ENCODE measurements at places on chromosomes 4 and X.

DNA sequence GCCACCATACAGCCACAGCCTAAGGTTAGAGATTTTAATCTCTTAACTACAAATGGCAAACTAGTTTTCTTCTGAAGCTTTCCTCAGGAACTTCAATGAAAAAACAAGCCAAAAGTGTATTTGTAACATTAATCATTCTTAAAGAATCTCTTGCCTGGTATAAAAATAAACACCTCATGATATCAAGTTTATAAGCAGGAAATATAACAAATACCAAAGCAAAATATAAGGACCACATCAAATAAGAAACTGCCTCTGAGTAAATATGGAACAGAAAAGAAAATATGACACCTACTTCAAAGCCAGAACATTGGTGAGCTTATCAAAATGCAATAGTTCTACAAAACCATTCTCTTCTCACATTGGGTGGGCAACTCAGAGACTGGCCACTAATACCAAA is 89.9 kb downstream of the GPC4 start:
- DNase-seq = no peak

- DNase-seq = no peak
These were observed 104.1 kb upstream of the BMP3 start for GRCh38 chr4:80926446-80926845.

DNA sequence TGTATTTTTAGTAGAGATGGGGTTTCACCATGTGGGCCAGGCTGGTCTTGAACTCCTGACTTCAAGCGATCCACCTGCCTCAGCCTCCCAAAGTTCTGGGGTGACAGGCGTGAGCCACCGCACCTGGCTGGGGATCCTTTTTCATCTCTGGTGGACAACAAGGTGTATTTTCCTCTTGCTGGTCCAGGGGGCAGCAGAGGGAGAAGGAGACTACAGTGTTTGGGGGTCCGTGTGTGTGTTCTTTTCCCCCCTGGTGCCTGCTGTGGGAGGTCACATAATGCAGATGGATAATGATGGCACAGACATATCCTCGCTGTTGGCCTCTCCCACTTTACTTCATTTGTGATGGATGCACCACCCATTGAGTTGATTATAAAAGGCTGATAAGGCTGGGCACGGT is 39.0 kb upstream of the CD99 start:
- no peak for DNase-seq

DNA sequence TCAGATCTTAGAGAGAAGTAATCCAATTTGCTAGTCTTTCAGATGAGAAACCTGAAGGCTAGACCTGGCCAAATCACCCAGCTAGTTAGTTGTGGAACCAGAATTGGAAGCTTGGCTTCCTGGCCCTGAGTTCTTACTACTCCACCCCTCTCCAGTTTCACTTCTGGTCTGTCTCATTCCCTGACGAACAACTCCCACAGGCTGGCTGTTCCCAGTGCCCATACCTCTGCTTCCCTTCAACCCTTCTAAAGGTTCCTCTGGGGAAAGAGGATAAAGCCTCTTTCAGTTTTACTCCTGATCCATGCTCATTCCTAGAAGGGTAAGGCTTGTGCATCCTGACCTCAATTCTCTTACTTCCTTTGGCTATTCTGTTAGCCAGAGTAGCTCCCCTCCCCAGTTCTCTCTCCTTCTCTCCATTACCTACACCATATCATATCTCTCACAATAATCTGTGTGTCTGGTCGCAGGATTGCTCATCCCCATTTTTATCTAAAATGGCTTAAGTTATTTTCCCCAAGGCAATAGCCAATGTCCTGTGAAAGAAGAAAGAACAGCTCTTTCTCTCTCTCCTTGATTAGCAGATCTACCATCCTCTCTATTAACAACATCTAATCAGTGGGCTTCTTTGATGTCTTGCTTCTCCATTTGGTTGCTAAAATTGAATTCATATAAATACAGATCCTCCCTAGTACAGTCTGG is 155.0 kb upstream of the MAOA start:
- no peak for DNase-seq

- DNase-seq = no peak
These were observed 536.3 kb downstream of the IQCM start for GRCh38 chr4:149279331-149279730.

DNA sequence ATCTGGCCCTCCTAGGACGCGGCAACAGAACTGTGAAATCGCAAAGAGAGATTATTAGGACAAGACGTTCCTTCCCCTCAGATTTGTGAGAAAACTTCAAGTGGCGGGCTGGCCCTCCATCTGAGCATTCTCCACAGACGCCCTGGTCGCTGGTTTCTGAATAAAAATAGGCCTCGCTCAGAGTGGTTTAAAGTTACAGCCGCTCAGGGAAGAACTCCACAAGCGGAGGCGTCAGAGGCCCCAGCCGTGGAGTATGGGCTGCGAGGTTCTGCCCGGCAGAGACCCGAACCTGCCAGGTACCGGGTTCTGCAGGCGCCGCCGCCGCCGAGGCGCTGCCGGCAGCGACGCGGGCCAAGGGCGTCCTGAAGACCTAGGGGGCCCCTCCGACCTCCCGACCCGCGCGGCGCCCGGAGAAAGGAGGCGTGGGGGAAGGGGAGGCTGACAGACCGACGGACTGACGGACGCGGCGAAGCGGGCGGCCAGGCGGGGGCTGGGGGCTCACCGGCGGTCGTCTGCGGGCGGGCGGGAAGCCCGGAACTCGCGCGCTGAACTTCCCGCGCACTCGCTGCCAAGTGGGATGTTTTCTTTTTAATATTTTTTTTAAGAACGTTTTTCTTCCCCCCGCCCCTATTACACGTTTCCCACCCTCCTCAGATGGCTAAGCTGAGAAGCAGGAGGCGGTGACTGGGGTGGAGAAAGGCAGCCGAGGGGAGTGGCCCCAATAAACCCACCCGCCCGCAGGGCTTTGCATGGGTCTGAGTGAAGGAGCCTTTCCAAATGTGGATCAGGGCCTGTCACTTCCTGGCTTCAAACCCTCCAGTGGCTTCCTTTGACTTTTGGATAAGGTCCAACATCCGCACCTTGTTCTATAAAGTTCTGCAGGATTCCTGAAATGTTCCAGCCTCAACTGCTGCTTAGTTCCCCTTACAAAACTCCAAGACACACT is at the start of gene PABPC4L:
Gene PABPC4L (minus strand): TSS at position 574 of the 946 bp plus-strand sequence. CDS start 770 bp downstream, outside the sequence.
- DNase-seq = peak; percentile 73

DNA sequence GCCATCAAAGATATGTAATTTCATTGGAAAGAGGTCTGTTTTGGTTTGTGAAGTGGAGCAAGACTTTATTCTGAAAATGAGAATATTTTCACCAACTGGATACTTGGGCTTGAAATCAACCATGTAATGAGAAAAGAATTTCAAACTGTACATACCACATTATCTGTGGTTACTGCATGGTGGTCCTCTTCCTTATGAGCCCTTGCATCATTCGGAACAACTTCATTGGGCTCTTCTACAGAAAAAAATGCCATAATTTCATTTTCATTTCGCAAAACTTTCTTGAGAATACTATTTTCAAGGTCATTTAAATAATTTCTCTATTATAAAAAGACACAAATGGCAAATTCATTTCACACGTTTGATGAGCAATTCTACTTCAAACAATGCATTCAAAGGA is 148.6 kb upstream of the RPS6KA6 start:
- DNase-seq = no peak

- peak; percentile 57 for DNase-seq
These were observed 27.2 kb downstream of the HTR2C start for GRCh38 chrX:114611018-114611619.

GRCh38 chrX:68895341-68895755 is 66.5 kb downstream of the EFNB1 start:
- no peak for DNase-seq

- no peak for DNase-seq
These were observed 62.3 kb downstream of the UCHL1 start for GRCh38 chr4:41318839-41319530.

DNA sequence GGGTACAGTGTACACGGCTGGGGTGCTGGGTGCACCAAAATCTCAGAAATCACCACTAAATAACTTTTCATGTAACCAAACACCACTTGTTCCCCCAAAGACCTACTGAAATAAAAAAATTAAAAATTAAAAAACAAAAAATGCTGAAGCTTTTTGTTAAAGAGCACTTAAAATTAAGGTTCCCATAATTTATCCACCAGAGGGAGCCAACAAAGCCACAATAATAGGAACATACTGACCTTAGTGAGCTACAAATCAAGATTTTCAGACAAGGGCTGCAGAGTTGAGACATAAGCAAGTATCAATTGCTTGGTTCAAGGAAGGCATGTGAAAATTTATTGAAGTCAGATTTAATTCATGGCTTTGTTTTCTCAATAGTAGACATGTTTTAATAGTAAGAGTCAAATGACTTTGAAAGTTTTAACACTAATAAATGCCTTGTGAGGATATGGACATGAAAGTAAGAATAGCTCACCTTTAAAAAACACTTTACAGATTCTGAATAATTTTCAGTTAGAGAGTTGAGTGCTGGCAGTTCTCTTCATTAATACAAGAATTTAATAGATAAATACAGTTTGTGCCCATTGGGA is 43.0 kb upstream of the SCOC start:
- peak; percentile 52 for DNase-seq

Measured in KBM-7 (cell line).